ENCODE measurements at places on chromosomes 6 and 20.

DNA sequence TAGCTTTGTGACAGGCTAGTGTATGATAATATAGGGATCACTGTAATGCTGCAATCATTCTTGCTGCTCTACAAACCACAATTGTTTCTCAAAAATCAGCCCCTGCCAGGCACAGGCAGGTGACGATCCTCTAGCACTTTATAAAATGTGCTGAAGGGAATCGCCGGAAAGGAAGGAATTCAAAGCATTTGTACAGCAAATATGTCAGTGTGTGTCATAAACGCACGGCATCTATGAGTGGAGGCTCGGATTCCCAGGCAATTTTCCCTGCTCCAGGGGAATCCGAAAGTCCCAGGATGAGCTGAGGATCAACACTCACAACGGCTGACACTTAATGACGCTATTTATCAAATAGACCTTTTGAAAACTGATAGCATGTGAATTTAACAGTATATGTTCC lies 1.4 kb downstream of the PHACTR1 start:
- DNase-seq, result no peak

GRCh38 chr20:19976595-19977372 lies 40.4 kb upstream of the NAA20 start:
- DNase-seq, result peak; percentile 16

GRCh38 chr6:23175391-23175790 lies 606.0 kb downstream of the HDGFL1 start:
- DNase-seq, result no peak

DNA sequence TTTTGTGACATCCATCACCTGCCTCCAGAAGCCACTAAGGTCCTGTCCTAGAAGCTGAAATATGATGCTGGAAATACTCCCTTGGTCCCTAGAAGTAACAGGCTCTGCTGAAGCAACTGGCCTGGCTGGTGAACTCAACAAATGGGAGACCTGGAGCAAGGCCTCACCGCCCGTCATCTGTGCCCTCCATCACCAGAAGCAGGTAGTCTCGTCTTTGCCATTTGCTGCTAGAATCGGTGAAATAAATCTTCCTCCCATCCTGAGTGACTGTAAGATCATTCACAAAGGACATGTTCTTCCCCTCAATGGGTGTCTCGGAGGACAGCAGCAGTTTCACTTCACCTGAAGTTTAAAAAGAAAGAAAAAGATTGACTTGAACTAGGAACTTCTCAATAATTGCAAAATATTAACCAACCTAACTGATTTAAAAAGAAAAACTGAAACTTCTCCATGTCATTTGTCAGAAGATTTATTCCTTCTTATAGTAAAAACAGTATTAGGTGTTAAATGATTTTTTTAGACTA lies 21.0 kb downstream of the CST7 start:
- no peak for DNase-seq

- no peak for DNase-seq
These were observed 3.0 kb downstream of the PPP1R3D start for GRCh38 chr20:59937150-59937549.

DNA sequence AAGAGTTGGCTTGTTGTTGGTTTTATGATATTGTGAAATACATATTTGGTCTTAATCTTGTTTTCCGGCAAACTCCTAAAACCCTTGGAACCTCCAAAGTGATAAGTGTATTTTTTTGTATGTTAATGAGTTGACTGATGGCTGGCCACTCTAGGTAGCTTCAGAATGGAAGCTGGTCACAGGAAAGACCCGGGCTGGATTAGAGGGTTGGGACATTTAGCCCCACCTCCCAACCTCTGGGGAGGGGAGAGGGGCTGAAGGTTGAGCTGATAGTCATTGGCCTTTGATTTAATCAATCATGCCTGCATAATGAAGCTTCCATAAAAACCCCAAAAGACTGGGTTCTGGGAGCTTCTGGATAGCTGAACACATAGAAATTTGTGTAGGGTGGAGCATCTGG lies 42.7 kb downstream of the SASH1 start:
- DNase-seq, result no peak

- no peak for DNase-seq
These were observed 13.4 kb downstream of the TMEM200A start for GRCh38 chr6:130379223-130379622.

GRCh38 chr6:5499644-5500306 lies 238.5 kb downstream of the FARS2 start:
- no peak for DNase-seq

DNA sequence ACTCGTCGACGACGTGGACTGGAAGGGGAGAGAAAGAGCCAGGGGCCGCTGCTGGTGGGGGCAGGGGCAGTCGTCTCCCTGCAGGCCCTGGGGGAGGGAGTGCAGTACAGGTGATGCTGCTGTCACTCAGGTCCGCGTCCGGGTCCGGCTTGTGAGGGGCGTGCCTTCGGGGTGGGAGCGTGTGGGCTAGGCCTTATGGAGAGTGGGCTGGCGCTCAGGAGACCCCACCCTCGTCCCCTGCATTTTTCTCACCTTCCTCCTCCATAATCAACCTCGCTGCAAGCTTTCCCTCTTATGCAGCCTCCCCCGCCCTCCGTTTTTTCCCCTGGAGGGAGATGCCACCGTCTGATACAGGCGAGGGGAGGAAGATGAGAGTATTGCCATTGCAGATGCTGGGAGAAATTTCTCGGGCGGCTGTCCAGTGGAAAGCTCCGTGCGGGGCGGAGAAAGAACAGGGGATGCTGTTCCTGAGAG lies 632 bp downstream of the PCMT1 start:
- DNase-seq, result peak; percentile 62

GRCh38 chr6:18495236-18495635 lies 108.1 kb downstream of the RNF144B start:
- DNase-seq, result no peak

DNA sequence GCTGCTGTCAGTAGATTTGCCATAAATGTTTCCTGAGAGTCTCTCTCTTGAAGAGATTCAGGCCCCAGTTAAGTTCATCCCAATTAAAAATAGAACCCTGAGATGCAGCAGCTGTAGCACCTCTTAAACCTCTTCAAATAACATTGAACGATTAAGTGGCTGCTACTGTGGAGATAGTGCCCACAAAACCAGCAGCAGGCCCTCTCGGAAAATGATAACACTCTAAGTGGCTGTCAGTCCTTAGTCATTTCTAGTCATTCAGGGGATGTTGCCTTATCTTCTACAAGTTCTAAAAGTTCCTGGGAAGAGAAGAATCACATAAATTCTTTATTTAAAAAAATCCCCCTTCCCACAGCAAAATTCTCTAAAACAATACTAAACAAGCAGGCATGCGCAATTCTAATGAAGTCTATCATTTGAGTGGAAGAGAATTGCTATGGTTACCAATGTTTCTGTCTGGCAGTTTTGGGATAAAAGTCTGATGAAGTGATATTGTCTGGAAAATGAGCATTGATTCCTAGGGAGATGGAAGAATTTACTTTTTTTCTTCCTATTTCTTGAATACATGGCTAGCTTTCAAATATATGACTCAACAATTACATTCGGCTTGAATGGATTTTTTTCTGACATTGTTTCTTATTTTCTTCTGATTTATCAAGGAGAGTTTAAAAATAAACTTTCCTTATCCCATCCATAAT lies 131.9 kb downstream of the TRMT11 start:
- no peak for DNase-seq

GRCh38 chr20:17748279-17748678 lies 48.5 kb downstream of the BANF2 start:
- DNase-seq, result no peak

DNA sequence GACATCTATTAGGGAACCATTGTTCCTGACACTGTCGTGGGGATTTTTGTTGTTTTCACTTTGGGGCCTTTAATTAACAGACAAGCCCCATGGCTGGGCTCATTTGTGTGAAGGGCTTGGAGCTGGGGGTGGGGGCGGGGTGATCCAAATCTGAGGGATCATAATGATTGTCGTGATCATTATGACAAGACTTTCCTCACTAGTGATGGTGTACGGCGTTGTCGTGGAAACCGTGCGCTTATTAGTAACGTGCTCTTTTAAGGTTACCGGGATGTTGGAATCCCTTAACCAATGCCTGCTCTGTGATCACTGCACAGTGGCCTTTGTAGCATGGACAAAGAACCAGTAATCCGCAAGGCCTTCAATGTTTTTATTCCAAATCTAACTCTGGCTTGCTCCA lies 18.6 kb downstream of the PDYN start:
- no peak for DNase-seq

GRCh38 chr6:16438718-16439591 lies 200.6 kb downstream of the GMPR start:
- peak; percentile 11 for DNase-seq

GRCh38 chr6:93418408-93419303 lies 703 bp downstream of the EPHA7 start:
- DNase-seq, result peak; percentile 80

- DNase-seq, result peak; percentile 66
These were observed 146.7 kb downstream of the PLCB4 start for GRCh38 chr20:9215539-9215938.

- DNase-seq, result peak; percentile 70
These were observed 1383.5 kb upstream of the DEFB115 start for GRCh38 chr20:29873946-29874345.

GRCh38 chr6:34370361-34370760 lies 22.1 kb downstream of the NUDT3 start:
- no peak for DNase-seq

DNA sequence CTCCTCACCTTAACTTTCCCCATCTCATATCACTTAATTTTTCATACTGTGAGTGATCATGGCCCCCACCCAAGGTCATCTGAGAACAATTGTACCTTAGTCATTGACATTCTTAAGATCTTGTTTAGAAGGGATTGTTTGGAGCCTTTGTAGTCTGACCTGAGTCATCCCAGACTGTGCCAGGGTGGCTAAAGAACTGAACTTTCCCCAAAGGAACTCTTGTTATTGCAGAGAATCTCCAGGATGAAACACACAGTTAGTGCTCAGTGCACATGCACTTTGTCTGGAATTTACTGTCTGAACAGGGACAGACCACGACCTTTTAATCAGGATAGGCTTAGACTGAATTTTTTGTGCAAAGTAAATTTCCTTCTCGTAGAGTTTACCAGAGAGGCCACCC lies 112.6 kb upstream of the CCN2 start:
- DNase-seq, result no peak

- no peak for DNase-seq
These were observed 5.2 kb upstream of the SLCO4A1 start for GRCh38 chr20:62637110-62637509.

- peak; percentile 61 for DNase-seq
These were observed 36.3 kb upstream of the SIRT5 start for GRCh38 chr6:13538084-13538483.

DNA sequence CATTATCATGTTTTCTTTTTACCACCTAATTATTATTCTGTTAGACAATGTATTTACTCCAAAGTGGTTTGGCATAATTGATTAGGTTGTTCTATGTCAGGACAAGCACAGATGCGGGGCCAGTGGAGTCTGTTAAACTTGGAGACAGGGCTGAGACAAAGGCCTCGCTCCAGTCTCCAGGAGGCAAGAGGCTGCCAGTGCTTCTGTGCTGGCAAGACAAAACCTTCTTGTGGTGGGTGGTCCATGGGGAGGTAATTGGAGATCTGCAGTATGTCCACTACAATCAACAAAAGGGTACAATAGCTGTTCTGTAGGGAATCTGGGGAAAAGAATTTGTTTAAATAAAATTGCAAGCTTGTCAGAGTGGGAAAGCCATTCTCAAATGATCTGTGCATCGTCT lies 677.2 kb upstream of the SLC35B3 start:
- DNase-seq, result no peak

DNA sequence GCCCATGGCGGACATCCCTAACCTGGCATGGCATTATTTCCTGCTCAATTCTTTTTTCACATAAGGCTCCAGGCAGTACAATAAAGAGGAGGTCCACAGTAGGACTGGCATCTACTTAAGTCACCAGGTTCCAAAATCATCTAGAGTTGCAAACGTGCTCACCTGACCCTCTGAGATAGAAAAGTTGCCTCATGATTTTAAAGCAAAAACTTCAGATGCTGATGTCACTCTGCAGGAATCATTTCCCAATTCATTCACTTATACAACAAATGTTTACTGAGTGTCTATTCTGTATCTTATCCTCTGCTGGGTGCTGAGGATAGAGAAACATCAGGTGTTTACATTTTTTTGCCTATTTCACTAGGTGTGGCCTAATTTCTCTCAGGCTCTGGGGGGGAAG lies 2.2 kb downstream of the ADGRF4 start:
- DNase-seq, result no peak

- DNase-seq, result no peak
These were observed 44.8 kb downstream of the SMOC2 start for GRCh38 chr6:168485818-168486217.

DNA sequence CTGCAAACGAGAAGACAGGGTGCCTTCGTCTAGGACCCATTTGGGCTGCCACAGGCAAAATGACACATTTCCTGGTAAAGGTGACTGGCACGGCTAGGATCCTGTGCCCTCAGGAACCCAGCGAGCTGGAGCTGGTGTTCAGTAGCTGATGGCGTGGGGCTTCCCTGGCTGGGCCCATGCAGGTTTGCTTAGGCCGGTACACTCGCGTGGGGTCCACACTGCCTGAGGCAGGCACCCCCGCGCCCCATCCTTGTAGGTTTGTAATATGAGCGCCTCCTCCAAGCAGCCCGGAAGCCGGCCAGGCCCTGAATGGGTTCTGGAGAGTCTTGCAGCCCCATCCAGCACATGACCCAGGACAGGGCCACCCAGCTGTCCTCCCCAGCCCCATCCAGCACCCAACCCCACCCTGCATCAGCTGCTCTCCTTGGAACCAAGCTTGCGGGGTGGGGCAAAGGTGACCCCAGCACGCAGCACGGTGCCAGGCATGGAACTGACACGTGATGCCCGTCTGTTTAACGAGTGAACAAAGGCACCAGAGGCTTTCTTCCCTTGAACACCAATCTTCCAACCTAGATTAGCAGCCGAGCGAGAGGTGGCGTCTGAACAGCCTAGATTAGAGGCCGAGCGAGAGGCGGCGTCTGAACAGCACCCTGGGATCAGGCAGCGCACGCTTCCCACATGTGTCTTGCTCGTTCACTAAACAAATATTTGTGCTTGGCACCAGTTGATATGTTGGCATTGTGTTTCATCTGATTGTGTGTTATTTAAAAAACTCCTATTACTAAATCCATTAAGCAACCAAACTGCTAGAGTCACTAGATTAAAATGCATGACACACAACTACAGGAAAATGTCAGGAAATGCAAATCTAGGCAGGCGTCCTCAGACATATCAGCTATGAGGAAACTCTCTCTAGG lies 112.1 kb downstream of the DLL1 start:
- peak; percentile 91 for DNase-seq

DNA sequence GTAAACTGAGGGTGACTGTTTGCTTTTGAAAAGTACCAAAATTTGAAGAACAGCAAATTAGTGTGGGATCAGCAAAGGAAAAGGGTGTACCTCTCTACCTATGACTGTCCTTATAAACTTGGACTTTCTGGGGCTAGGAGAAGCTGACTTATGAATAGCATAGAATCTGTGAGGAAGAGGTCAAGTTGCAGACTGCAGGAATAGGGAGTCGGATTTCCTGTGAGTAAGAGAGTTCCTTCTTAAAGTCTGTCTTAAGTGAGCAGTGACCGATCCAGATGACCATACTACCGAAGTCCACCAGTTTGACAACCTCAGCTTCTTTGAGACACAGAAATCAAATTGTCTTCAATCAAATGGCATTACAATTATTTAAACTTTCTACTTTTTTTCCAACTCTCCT lies 708.7 kb downstream of the UTRN start:
- DNase-seq, result no peak
